ENCODE measurements at places on chromosomes 11 and 22. TPM values are rescaled to one million over a fixed set of nuclear protein-coding genes. Genes with fewer than 3 reads are reported as not detected.

The WNT11 gene
- total RNA-seq, result not detected

The FAM180B gene
- total RNA-seq, result not detected

The MYRF gene
- total RNA-seq, result 2.6 TPM

The UBQLN3 gene
- total RNA-seq, result not detected

The CFAP68 gene
- 7.2 TPM for total RNA-seq

The SCGB1D2 gene
- total RNA-seq, result not detected

The MMP11 gene
- total RNA-seq, result 7.4 TPM

The DTX4 gene
- total RNA-seq, result 0.58 TPM

The NDUFS3 gene
- 82.4 TPM for total RNA-seq

The OSBPL5 gene
- total RNA-seq, result 34.3 TPM

The KCTD14 gene
- 2.6 TPM for total RNA-seq

The CDC42EP2 gene
- total RNA-seq, result 33.4 TPM

Measured in myometrial cell (primary cell).